Iris pigment epithelial cell (primary cell): ENCODE measurements at places on chromosomes 2 and 18.

DNA sequence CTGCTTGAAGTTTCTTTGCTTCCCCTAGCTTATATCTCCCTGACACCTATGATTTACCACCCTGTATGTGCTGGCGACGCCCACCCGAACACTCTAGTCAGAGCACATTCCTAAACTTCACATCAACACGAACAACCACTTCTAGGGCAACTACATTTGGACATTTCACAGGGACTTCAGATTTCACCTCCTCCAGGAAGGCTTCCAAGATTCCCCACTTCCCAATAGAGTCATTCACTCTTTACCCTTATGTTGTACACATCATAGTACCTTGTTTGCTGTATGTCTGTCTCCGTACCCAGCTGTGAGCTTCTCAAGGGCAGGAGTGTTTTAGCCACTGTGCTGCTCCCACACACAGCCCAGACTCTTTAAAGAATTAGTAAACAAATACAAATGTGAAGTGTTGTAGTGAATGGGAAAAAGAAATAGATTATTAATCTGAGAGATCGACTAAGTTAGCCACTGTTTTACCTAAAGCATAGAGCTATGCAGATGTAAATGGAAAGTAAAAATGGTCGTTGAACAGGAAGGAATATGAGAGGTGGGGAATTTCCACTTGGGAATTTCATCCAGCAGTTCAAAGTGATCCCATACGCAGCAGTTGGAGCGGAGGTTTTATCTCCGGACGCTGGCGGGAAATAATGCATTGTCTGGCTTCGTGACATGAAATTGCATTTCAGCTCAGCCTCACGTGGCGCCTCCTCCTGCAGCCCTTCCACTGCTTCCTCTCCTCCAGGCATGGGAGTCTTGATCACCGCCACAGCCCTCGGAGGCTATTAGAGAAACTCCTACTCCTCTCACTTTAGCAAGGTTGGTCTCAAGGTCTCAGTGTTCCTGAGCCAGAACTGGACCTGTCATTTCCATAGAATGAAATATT is 233.4 kb upstream of the COPS8 start:
- no peak for DNase-seq

GRCh38 chr2:162333968-162334367 is 10.0 kb upstream of the GCA start:
- no peak for DNase-seq

GRCh38 chr2:231568785-231569435 is 23.8 kb upstream of the TEX44 start:
- no peak for DNase-seq

DNA sequence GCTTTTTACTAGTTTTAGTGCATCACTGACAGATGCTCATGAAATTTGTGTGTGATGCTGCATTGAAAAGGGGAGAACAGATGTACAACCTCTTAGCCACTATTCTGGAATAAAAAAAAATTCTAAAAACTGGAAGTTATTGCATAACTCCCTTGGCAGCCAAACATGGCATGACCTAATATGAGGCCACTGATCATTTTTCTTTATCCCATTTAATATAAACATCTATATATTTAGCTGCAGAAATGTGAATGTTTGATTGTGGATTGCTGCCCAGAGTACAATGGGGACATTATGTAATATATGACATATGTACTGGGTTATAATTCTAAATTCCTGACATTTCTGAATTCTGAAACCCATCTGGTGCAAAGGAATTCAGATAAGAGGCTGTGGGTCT is 86.5 kb downstream of the CDCA7 start:
- DNase-seq: peak; percentile 57

DNA sequence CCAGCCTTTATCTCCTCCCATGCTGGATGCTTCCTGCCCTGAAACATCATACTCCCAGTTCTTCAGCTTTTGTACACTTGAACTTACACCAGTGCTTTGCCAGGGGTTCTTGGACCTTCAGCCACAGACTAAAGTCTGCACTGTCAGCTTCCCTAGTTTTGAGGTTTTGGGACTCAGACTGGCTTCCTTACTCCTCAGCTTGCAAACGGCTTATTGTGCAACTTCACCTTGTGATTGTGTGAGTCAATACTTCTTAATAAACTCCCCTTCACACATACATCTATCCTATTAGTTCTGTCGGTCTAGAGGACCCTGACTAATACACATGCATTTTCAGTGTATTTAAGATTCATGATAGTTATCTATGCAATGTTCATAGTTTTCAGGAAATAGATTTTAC is 35.8 kb upstream of the ZNF804A start:
- peak; percentile 82 for DNase-seq

GRCh38 chr2:100235098-100235497 is 87.2 kb downstream of the LONRF2 start:
- DNase-seq: peak; percentile 31
